Nasal cavity respiratory epithelium epithelial cell of viscerocranial mucosa (primary cell): ENCODE measurements at places on chromosomes 4 and X. TPM values are rescaled to one million over a fixed set of nuclear protein-coding genes. Genes with fewer than 3 reads are reported as not detected.

Gene TMEM144
- total RNA-seq, result 5.1 and 13.3 TPM in 2 replicates

Gene HPSE
- total RNA-seq, result 0.43 and 14.0 TPM in 2 replicates

Gene ADH1B
- not detected in 2 replicates for total RNA-seq

Gene VEGFC
- total RNA-seq, result 6.7 and 9.9 TPM in 2 replicates

Gene TECRL
- total RNA-seq, result not detected in 2 replicates

Gene COL4A5
- total RNA-seq, result 58.4 and 143 TPM in 2 replicates
